ENCODE measurements at places on chromosomes 7 and 10. TPM values are rescaled to one million over a fixed set of nuclear protein-coding genes. Genes with fewer than 3 reads are reported as not detected.

Gene LRRC61
- 9.4 TPM for total RNA-seq

- DNase-seq = no peak
Observed at GRCh38 chr7:102935450-102936115, 22.8 kb downstream of the LRRC17 start.

Gene ZCWPW1
- 7.1 TPM for total RNA-seq

DNA sequence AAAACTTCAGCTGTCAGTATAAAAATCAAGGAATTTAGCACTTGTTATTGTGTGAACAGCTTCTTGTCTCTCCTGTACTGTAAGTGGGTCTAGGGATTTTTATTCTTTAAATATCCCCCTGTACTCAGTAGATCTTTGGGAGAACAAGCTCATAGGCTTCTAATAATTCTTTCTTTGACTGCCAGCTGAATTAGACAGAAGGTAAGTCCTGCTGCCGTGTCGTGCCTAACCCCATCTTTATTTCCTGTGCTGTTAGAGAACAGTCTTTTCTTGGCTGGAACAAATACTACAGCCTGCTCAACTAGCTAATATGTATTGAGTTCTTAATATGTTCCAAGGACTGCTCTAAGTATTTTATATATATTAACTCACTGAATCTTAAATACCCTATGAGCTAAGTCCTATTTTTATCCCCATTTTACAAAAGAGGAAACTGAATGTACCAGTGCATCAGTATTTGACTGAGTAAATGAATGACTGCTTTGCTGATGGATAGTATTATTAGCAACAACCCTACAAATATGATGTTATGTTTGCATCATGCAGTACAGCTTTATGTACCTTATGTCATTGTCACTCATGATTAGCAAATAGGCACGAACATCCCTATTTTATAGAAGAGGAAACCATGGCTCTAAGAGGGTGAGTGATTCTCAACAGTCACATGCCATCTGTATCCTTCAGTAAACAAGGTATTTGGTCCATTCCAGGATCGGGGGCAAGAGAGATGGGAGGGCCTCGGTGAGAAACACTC lies 5.5 kb upstream of the DUSP5 start:
- DNase-seq = no peak

Gene OR2A12
- total RNA-seq = not detected
